CD4-positive, alpha-beta T cell treated with Interleukin-10 for 1 hour (primary cell): ENCODE measurements at places on chromosomes 7 and 10.

DNA sequence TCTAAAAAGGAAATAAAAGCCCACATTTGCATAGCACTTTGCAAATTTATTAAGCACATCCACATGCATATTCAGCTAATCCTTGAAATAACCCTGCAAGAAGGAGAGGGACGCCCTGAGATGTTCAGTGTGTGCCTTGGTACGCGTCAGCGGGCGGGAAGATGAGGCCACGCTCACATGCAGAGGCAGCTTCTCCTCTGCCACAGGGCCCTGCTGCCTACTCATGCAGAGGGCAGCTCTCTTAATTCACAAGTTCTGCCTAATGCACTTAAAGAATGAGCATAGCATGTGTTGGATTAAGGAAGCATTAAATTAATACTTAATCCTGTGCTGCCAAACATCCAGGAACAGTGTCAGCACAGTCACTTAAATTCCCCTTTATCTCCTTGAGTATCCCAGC is 132.3 kb downstream of the HECW1 start:
- no peak for DNase-seq

- peak; percentile 12 for DNase-seq
These were observed 165.8 kb upstream of the PRSS1 start for GRCh38 chr7:142583446-142583845.

DNA sequence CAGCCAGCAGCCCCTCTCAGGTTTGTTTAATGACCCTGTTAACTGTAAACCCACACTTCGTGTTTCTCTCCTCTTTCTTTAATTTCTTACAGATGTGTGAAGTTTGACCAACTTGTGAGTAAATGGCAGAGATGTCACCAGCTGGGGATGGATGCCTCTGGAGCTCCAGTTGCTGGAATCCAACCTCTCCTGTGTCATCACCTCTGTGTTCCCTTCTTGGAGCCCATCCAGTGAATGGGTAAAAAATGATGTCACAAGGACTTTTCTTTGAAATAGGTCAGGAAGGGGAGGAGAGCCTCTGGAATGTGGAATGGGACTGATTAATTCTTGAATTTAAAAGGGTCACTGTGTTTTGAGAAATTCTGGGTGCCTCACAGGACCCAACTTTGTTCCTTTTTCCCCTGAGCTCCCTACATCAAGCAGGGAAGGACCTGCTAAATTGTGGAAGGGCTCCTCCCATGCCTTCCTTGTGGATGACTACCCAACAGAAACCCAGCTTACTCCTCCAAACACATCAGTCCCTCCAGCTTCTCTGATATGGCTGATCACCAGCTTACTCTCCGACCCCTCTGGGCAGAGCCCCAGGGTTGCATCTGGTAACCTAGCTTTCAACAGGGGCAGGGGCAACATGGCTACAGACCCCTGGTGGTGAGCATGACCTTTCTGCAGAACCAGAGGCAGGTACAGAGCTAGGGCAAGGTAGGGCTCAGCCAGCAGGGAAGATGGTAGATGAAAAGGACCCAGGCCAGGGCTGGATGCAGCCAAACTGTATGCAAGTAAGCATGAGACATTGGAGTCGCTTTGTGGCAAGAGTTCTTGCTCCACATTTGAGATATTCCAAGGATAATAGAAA is 67.5 kb downstream of the STRA8 start:
- no peak for DNase-seq

DNA sequence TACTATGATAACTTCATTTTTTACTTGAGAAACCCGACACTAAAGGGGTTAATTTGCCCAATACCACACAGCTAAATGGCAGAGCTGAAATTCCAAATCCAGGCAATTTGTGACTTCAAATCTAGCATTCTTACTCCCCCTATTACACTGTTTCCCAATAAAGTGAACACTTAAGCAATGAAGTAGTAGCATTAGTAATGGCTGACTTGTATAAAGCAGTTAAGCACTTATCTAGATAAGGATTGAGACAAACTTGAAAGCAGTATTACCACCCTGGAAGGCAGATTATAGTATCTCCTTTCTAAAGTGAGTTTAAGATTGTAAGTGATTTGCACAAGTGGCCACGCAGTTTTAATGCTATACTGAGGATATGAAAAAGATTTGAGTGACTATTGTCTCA is 39.3 kb downstream of the WASL start:
- no peak for DNase-seq

GRCh38 chr10:46223064-46223480 is 63.7 kb upstream of the ANTXRL start:
- no peak for DNase-seq

- peak; percentile 87 for DNase-seq
These were observed 24.2 kb downstream of the TACR2 start for GRCh38 chr10:69392481-69393000.

- DNase-seq, result no peak
These were observed 58.1 kb downstream of the HECW1 start for GRCh38 chr7:43170571-43170970.

GRCh38 chr7:101882595-101883564 is 65.5 kb downstream of the CUX1 start:
- DNase-seq, result no peak

- DNase-seq, result no peak
These were observed 58.7 kb upstream of the PRPS1L1 start for GRCh38 chr7:18086165-18087025.

GRCh38 chr7:104552102-104552501 is 223.7 kb downstream of the LHFPL3 start:
- no peak for DNase-seq

DNA sequence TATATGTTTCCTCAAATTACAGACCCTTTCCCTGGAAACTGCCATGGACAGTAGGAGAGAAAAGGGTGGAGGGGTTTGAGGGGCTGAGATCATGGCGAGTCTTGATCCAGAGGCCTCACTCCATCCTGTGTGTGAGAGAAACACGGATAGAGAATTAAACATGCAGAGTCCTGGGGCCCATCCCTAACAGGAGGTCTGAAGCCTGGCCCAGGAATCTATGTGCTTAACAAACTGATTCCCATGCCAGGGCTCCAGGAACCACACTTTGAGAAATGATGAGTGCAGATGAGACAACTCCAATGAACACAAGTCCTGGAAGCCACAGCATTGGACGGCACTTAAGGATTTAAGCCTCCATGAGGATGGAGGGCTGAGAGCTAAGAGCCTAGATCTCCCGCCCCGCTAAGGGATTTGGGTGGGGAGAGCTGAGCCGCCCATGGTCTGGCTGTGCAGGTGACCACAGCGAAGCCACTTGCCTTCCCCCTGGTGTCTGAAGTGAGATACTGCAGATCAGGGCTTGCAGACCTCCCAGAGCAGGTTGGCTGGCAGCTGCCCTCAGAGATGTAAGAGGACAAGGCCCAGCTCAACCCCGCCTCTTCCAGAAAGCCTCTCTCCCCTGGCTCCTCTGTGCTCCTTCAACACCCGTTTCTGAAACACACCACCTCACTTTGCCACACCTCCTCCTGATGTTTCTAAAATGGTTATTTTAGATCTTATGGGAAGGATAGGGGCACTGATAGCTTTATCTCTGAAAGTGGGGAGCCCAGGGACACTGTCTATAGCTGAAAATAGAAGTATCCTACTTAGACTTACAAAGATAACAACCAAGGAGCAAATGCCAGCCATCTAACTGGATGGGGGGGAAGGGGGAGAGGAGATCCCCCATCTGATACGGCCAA is 24.8 kb upstream of the EIF5AL1 start:
- peak; percentile 33 for DNase-seq

DNA sequence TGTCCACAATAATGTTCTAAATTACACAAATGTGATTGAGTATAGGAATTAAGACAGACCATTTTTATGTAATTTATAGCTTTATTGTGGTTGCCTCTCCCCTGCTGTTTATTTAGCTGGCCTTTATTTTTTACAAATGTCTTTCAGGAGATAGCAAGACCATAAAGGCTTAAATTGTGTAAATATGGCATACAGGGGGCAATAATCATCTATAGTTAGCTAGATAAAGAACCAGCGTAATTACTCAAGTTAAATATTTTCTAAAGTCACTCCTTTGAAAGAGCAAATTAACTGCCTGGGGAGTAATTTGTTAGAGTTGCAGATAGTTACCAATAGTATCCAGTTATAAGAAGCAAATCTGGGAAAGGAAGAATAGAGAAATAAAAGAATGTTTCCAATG is at the start of gene MALRD1:
TSS of gene MALRD1 (plus strand) at position 313 of the 400 bp plus-strand sequence. CDS start 138 bp downstream, outside the sequence.
- no peak for DNase-seq

GRCh38 chr7:38222481-38223096 is 44.5 kb downstream of the STARD3NL start:
- DNase-seq, result peak; percentile 82
